NCI-H146 (cell line): ENCODE measurements at places on chromosomes 12 and 14.

DNA sequence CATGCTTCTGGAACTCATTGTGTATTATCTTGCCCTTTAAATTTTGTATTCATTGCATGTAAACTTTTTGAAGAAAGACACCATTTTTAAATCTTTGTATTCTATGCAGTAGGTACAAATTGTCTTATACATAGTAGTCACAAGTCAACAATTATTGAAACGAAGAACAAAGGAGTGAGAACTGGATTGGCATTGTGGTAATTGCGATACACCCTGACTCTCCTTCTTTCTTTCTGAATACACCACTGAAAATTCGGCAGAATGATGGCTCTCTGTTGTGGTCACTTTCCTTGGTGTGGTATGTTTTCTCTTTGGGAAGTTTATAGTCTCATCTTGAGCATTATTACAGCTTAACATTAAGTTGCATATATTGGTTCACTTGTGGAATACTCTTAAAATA lies 34.1 kb downstream of the SLC16A7 start:
- no peak for DNase-seq

GRCh38 chr12:12265035-12265434 lies 1.8 kb downstream of the LRP6 start:
- no peak for DNase-seq

DNA sequence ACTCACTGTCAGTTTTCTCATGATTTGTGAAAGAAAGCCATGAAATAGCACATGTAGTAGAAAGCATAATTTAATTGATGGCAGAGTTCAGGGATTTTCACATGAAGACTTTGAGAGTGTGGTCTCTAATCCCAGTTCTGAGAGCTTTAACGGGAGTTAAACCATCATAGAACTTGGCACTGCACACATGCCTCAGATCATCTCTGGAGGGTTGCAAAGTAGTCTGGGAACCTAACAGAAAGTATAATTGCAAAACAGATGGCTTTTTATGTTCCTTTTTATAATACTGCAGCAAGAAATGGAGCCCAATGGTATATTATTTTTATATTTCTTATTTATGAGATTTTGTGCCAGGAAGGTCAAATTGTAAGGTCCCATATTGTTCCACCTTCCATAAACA lies 77.9 kb downstream of the BHLHE41 start:
- no peak for DNase-seq

GRCh38 chr14:34138175-34138574 lies 187.3 kb upstream of the EGLN3 start:
- DNase-seq: no peak

DNA sequence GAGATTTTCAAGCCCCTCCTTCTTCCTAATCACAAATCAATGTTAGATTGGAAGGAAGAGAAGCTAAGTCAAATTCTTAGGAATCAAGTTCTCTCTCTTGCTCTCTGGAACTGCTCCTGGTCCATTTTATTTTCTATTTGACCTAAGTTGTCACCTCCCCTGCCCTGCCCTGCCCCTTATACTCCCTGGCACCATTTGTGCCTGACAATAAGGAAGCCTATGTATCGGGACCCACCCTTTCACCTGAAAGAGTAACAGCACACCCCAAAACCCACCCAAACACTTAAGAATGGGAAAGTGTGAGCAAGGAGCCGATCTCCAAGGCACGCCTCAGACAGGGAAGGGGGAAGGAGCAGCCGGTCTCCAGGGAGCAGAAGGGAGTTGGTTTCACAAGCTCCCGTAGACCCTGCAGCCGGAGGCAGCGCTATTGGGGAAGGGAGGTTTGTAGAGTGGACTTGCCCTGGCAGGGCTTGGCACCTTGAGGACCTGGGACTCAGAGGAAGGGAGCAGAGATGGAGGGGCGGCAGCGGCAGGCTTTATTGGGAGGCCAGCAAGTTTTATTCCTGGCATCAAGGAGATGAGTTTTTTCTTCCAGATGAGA lies 1.6 kb downstream of the LRRC74A start:
- DNase-seq: no peak

- no peak for DNase-seq
Observed at GRCh38 chr14:74618078-74618952, 6.3 kb upstream of the LTBP2 start.

GRCh38 chr14:89743828-89744227 lies 210.7 kb downstream of the EFCAB11 start:
- DNase-seq: no peak

DNA sequence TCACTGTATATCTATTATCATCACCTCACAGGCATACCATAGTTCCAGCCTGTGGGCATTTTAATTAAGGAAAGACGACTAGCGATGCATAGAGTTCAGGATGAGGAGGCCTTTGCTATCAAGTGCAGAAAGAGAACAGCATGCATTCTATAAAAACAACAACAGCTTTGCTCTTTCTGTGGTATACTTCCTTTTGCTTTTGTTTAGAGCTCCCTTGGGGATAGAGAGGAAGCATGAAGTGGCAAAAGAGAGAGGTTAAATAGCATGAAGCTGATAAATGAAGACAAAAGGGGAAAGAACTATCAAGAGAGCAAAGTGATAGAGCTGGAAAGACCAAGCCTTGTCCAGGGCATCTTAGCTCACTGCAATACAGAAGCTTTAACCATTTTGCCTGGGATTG lies 23.5 kb downstream of the IFNG-AS1 start:
- no peak for DNase-seq

DNA sequence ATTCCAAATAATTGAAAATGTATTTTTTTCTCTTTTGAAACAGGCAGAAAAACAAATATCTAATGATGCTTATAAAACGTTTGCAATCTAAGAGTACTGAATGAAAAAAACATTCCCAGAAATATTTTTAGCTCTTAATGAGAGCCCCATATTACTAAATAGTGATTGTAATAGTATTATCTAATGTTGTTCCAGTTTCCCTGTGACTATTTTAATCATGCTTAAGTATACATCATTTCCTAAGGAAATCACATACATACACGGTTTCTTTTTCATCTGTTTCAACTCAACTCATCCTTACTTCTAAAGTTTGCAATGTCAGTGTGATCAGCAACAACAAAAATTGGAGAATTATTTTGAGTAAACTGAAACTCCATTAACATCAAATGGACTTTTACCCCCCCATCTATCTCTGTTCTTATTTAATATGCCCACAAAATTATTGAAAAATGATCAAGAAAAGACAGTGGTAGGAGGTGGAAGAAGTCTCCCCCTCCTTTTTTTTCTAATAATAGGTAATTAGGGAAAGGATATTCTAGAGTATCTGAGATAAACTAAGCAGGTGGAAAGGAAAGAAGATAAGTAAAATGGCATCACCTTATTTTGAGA lies 530.1 kb upstream of the ATP2B1 start:
- no peak for DNase-seq

DNA sequence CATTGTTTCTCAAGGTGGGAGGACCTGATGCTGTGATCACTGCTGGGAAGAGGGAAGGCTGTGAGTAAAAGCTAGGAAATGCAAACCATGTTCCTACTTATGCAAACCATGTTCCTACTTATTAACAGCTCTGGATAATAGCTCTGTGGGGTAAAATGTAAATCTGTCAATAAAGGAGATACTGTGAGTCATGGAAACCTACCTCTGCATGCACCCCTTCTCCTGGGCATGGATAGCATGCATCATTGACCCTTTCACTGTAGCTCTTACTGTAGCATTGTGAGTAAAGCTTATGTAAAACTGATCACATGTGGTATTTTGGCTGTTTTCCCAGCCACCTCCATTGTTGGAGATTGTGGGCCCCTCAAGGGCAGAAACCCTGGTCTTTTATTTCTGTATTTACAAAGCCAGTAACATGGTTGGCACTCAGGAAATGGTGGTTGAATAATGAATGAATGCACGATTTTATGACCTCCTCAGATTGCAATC lies 253.7 kb downstream of the GRIN2B start:
- peak; percentile 87 for DNase-seq

DNA sequence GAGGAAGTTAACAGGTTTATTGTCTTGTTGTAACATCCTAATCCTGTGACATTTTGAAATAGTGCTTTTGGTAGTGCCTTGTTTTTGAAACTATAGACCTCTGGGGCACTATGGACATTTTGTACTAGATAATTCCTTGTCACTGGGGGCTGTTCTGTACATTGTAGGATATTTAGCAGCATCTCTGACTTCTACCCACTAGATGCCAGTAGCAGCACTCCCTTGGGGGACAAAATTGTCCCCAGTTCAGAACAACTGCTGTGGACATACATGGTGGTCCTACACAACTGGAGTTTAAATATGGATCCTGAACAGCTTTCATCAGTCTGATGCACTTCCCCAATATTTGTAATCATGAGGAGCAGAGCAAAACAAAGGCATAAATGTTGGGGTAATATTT lies 264.7 kb downstream of the RAD51B start:
- DNase-seq: no peak

- no peak for DNase-seq
Observed at GRCh38 chr12:71981149-71981548, 42.5 kb downstream of the TPH2 start.

DNA sequence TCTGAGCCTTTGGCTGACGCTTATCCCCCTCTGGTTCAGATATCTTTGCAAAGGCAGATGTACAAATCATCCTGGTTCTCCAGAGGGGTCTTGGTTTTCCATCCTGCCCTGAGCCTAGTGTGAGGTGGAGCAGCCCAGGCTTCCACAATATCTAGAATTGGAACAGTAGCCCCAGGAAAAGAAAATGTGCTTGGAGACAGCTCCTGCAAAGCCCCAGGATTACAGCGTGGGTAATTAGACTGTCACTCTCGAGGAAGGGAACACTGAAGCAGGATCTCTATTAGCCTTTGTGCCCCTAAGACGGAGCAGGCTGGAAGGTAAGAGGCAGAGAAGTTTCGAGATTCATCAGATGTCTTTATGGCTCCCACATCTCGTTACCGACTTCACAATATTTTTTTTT lies 59.4 kb downstream of the TMEM132C start:
- DNase-seq: no peak

DNA sequence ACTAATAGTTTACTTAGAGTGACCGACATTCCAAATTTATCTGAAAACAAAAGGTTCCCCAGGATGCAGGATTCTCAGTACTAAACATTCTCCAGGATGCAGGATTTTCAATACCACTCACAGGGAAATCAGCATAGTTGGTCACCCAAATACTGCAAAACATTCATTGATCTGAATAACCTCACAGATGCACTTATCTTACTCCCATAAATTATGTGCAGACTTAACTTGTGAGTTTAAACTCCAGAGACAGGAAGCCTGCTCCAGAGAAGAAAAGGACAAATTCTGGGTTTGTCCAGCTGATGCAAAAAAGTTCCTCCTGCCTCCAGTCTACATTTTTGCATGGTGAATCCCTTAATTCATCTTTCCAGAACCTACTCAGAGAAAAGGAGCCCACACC lies 514.2 kb upstream of the TMEM132C start:
- no peak for DNase-seq

DNA sequence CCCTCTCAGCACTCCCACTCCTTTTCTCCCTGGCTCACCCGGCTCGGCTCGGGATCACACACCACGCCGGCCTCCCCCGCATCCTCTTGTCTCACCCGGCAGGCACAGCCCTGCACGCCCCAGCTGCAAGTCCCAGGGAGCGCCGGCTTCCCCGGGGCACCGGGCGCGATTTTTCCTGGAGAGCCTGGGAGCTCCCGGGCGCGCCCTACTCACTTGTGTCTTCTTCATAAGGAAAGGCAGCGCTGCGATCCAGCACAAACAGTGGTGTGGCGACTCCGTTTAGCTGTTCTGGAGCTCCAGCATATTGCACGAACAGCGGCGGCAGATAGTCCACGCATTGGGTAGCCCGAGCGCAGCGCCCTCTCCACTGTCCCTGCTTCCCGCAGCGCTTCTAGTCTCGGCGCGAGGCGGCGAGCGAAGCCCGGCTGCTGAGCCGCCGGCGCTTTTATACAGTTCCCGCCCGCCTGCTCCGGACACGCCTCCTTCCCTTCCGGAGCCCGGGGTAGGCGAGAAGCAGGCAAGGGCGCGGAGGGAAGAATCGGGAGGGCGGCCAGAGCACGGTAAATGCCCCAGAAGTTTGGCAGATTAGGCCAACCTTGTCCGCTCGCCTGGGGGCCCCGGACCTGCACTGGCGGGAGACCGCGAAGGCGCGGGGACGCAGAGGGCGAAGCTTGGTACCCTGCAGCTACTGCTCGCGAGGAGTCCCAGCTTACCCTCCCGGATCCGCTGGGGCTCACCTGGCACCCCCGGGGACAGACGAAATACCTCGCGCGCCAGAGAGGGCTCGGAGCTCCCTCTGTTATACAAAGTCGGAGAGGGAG lies at the start of gene KITLG:
Gene KITLG (minus strand): TSS at position 421 of the 821 bp plus-strand sequence. CDS start 193 bp downstream, at position 228.
- DNase-seq: peak; percentile 95

DNA sequence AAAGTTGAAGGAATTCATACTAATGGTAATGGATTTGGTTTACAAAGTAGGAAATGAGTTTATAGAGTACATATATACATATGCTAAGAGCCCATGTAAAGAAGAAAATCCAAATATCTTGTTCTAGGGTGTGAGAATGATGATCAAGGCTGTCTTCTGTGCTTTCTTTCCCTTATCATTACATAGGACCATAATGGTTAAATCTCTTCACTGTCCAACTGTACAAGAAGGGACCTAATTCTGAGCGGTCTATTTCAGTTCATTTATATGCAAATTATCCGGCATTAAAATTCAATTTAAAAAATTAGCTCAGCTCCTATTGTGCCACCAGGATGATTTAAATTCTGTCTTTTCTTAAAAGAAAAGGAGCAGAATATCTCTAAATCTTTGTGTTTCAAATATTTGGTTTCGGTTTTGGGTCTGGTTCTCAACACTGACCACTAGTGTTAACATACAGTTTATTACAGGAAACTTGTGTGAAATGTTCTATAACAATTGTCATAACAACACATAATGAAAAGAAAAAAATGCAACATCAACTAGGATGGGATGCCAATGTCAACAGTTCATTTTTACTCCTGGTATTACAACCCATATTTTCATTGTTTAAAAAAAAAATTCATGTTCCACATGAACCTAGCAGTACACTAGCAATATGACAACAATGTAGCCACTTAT lies 16.8 kb downstream of the OR4K1 start:
- no peak for DNase-seq

DNA sequence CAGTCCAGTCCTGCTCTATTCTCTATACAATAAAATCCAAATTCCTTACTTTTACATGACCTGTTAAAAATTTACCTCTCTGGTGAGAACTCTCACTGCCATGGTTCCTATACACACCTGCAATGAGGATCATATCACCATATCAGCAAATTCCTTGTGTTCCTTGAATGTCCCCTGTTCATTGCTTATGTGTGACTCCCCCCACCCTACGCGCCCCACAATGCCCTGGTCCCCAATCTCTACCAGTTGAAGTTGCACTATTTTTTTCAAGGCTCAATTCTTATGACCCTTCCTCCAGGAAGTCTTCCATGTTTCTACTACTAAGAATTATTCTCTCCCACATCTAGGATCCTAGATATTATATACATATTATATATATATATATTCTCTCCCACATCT lies 82.2 kb upstream of the NEDD1 start:
- DNase-seq: no peak

- no peak for DNase-seq
Observed at GRCh38 chr12:121018860-121019617, 2.8 kb upstream of the C12orf43 start.

- DNase-seq: peak; percentile 54
Observed at GRCh38 chr14:29453045-29453444, 474.6 kb downstream of the PRKD1 start.
